Activated naive CD8-positive, alpha-beta T cell treated with anti-CD3 and anti-CD28 coated beads for 36 hours (primary cell): ENCODE measurements at places on chromosomes 7 and 10.

DNA sequence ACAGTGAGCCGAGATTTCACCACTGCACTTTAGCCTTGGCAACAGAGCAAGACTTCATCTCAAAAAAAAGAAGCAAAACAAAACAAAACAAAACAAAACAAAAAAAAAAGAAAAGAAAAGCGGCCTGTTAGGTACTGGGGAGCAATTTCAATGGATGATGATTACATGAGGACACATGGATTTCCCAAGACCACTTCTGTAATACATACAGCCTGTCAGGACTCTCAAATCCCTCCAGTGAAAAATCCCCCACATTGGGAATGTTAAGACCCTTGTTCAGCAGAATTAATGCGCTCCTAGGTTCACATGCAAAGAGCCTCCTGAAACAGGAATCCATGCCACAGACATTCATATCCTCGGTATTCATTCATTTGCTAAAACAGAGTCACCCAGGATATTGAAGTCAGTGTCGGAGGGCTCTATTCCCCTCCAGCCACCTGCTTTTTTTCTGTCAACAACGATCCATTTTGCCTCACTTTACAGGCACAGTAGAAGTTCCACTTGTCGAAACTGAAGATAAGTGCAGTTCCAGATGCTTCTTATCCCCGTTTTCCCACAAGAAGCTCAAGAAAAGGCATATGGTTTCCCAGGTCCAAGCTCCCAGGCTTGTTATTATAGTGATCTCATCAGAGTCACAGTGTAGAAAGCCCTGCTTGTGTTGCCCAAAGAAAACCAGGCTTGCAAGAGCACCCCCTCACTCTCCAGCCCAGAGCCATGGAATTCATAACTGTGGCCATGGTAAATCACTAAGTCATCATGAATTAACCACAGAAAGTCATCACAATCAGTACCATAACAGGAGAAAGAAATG is 20.2 kb downstream of the SLC16A12 start:
- H3K4me3 ChIP-seq: no peak overlapping the region
- H3K27ac ChIP-seq: no peak overlapping the region
- peaks cover 4% of the 10 kb centered on the region for H3K4me1 ChIP-seq
- H3K36me3 ChIP-seq: no peaks in the 10 kb centered on the region
- DNase-seq: no peak

DNA sequence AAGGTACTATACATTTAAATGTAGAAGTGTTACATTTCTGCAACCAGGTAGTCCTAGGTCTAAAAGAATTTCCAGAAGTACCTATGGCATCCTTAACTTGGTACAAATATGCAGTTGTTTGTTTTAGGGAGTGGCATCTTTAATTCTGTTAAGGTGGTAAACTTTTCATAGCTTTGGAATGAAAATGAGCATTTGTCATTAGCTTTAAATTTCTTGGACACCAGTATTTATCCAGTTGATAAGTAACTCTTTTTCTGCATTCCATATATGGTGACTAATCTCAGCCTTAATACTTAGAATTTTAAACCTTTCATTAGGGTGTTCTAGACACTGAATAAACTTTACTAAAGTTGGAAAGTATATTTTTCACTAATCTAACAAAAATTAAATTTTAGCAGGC is 10.8 kb downstream of the SLF2 start:
- peaks cover 29% of the 10 kb centered on the region for H3K36me3 ChIP-seq
- no peak for DNase-seq
- no peak overlapping the region for H3K27ac ChIP-seq
- H3K4me1 ChIP-seq: peaks cover 5% of the 10 kb centered on the region
- no peaks in the 10 kb centered on the region for H3K27me3 ChIP-seq
- no peak overlapping the region for H3K4me3 ChIP-seq

- peaks cover 4% of the 10 kb centered on the region for H3K27me3 ChIP-seq
- no peaks in the 10 kb centered on the region for H3K36me3 ChIP-seq
- peaks cover 1% of the 10 kb centered on the region for H3K4me1 ChIP-seq
- H3K4me3 ChIP-seq: no peak overlapping the region
- H3K27ac ChIP-seq: no peak overlapping the region
Observed at GRCh38 chr10:18699849-18700840, 40.9 kb downstream of the ARL5B start.

DNA sequence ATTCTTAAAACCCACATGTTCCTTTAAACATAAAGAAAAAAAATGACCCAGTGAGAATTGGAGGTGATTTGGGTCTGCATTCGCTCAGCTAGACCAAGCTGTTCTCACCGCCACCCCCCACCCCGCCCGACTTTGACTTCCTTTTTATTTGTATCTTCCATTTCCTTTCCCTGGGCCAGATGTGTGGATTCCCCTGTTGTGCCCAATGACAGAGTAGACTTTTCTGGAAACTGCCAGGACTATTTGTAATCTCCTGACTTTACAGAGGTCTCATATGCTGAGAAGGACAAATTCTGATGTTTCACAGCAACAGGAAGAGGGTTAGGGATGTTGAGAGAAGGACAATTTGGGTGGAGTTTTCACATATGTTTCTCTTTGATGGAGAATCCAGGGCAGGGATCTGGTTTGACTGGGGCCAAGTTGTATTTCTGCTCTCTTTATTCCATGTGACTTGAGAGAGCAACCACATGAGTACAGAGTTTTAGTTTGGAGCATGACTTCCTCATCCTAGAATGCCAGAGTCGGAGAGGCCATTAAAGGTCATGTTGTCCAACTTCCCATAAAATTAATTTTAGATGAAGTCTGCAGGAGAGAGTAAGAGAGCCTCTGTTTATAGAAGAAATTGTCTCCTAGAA is 1023.2 kb downstream of the LRMDA start:
- H3K4me3 ChIP-seq: no peak overlapping the region
- H3K36me3 ChIP-seq: no peaks in the 10 kb centered on the region
- H3K27me3 ChIP-seq: peaks cover 7% of the 10 kb centered on the region
- no peak overlapping the region for H3K27ac ChIP-seq
- DNase-seq: no peak

- H3K4me1 ChIP-seq: peaks cover 18% of the 10 kb centered on the region
- peaks cover 4% of the 10 kb centered on the region for H3K36me3 ChIP-seq
- DNase-seq: no peak
Observed at GRCh38 chr7:151624246-151624928, 104.7 kb upstream of the RHEB start.

- H3K4me1 ChIP-seq: peaks cover 40% of the 10 kb centered on the region
- peak; percentile 66 for DNase-seq
- peak overlapping the region; percentile 24 for H3K4me3 ChIP-seq
- H3K36me3 ChIP-seq: peaks cover 26% of the 10 kb centered on the region
- H3K27ac ChIP-seq: peak overlapping the region; percentile 78
Observed at GRCh38 chr10:96651998-96652431, 65.2 kb upstream of the TM9SF3 start.

- no peak overlapping the region for H3K27ac ChIP-seq
- DNase-seq: no peak
- no peaks in the 10 kb centered on the region for H3K36me3 ChIP-seq
- H3K4me3 ChIP-seq: no peak overlapping the region
Observed at GRCh38 chr7:79529214-79529880, 75.9 kb upstream of the MAGI2 start.

DNA sequence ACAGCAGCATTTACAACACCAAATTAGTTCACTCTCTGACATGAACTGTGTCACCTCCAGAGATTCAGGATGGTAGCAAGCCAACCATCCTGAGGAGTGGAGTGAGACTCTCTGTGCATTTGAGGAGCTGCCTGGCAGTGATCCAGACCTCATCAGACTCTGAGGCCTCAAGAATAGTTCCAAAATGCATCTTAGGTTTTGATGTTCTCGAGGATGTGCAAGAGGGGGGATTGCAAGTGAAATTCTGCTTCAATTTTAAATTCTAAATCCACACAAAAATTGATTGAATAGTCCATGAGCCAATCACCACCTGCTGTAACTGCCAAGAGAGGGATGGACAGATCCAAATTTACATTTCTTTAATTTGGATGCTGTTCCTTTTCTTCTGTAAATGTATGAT is 49.7 kb downstream of the SLK start:
- no peak overlapping the region for H3K4me3 ChIP-seq
- peaks cover 6% of the 10 kb centered on the region for H3K4me1 ChIP-seq
- no peak overlapping the region for H3K27ac ChIP-seq
- DNase-seq: no peak
- H3K27me3 ChIP-seq: no peaks in the 10 kb centered on the region

- H3K4me3 ChIP-seq: no peak overlapping the region
- DNase-seq: no peak
- H3K27me3 ChIP-seq: no peaks in the 10 kb centered on the region
- H3K4me1 ChIP-seq: no peaks in the 10 kb centered on the region
Observed at GRCh38 chr7:11274074-11274473, 300.4 kb downstream of the PHF14 start.

DNA sequence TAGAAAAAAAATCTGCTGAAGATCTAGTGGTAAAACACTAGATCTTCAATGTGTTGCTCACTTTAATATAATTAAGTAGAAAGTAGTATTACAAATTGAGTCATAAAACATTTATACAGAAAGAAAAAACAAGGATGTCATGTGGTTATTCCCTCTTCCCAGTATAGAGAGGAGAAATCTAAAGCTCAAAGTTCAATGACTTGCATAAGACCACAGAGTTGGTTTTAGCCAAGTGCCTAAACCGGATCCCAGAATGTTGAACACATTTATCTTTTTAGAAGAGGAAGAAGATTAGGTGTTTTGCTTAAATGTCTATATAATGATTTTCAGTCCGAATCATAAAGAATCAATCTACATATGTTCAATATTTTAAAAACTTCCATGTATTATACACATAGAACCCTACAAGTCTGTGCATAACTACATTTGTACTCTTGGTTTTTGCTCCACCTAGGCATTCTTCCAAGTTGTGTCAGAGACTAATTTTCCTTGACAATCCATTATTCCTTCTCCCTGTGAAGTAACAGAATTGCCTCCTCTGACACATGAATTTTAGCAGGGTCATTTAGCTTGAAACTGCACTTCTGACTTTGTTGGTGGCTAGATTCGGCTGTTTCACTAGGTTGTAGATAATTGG is 389.2 kb downstream of the MAGI2 start:
- H3K4me1 ChIP-seq: no peaks in the 10 kb centered on the region
- H3K27me3 ChIP-seq: no peaks in the 10 kb centered on the region
- no peak overlapping the region for H3K4me3 ChIP-seq
- no peak for DNase-seq

GRCh38 chr10:24568042-24568441 is 155.6 kb downstream of the ARHGAP21 start:
- no peak overlapping the region for H3K4me3 ChIP-seq
- no peak for DNase-seq
- peaks cover 7% of the 10 kb centered on the region for H3K27me3 ChIP-seq

GRCh38 chr7:66331883-66332282 is 126.7 kb downstream of the TPST1 start:
- no peak overlapping the region for H3K4me3 ChIP-seq
- DNase-seq: no peak
- H3K27ac ChIP-seq: no peak overlapping the region
- H3K36me3 ChIP-seq: peaks cover 14% of the 10 kb centered on the region
- no peaks in the 10 kb centered on the region for H3K27me3 ChIP-seq

GRCh38 chr10:28788762-28789161 is 111.4 kb downstream of the BAMBI start:
- DNase-seq: no peak
- H3K27ac ChIP-seq: no peak overlapping the region
- peaks cover 2% of the 10 kb centered on the region for H3K4me1 ChIP-seq
- H3K36me3 ChIP-seq: no peaks in the 10 kb centered on the region
- H3K27me3 ChIP-seq: peaks cover 29% of the 10 kb centered on the region
- no peak overlapping the region for H3K4me3 ChIP-seq

DNA sequence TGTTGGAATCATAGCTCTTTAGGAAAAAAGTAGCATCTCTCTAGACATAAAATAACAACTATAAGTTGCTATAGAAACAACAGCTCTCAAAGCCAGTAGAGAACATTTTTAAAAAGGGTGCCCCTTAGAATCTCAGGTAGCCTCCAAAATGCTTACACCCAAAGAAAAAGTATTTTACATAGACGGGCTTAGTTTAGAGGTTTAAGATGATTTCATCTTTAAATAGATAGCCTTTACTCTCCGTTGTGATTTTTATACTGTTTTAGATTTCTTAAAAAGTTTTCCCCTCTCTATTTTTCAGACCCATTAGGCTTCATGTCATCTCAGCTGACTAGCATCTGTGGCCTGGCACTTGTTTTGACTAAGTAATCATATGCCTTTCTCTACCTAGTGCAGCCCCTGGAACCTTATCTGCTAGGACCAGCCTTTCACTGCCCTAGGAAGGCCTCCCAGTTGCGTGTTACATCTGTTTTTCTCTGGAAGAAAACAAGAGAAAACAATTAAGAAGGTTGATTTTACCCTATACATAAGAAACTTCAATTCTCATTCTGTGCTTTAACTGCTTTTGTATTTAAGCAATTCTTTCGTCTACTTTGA is 6.9 kb upstream of the BPGM start:
- H3K4me1 ChIP-seq: peaks cover 46% of the 10 kb centered on the region
- no peak overlapping the region for H3K4me3 ChIP-seq
- no peaks in the 10 kb centered on the region for H3K27me3 ChIP-seq
- peaks cover 12% of the 10 kb centered on the region for H3K36me3 ChIP-seq

GRCh38 chr10:132878730-132879407 is 63.5 kb downstream of the CFAP46 start:
- no peaks in the 10 kb centered on the region for H3K36me3 ChIP-seq
- H3K27me3 ChIP-seq: peaks cover 30% of the 10 kb centered on the region
- DNase-seq: no peak
- H3K4me3 ChIP-seq: no peak overlapping the region
- H3K4me1 ChIP-seq: no peaks in the 10 kb centered on the region
